ENCODE measurements at places on chromosomes 7 and 10. TPM values are rescaled to one million over a fixed set of nuclear protein-coding genes. Genes with fewer than 3 reads are reported as not detected.

- H3K36me3 ChIP-seq = no peaks in the 10 kb centered on the region
- H3K27me3 ChIP-seq = no peaks in the 10 kb centered on the region
- no peak for DNase-seq
- H3K4me1 ChIP-seq = no peaks in the 10 kb centered on the region
Observed at GRCh38 chr7:46165276-46165675, 244.2 kb upstream of the IGFBP3 start.

DNA sequence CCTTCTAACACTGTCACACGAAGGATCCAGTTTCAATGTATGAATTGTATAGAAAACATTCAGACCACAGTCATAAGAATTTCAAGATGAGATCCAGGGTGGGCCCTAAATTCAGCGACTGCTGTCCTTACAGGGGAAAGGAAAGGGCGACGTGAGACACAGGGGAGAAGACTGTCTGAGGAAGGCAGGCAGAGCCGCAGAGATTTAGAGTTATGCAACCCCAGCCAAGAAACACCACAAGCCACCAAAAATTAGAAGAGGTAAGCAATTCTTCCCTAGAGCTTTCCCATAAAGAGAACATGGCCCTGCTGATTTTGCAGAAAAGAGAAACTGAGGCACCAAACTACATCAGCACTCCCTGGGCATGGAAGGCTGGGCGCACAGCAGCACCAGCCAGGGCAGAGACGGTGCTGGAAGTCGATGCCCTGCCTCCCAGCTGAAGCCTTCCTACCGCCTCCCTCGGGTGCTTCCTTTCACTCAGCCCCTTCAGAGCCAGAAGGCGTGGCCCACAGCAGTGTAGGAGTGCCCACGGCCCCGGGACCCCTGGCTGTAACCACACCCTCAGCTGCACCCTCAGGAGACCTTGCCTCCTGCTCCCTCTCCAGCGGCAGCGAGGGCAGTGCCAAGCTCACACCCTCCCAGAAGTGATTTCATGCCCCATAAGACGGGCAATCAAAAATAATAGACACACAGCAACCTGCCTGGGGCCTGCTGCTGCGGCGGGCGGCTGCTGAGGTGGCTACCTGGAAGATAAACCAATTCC lies 81.0 kb upstream of the LRRC4 start:
- no peak for DNase-seq
- H3K36me3 ChIP-seq = no peaks in the 10 kb centered on the region
- no peaks in the 10 kb centered on the region for H3K27me3 ChIP-seq

GRCh38 chr7:96591900-96592676 lies 117.6 kb downstream of the SEM1 start:
- no peak for DNase-seq
- peaks cover 10% of the 10 kb centered on the region for H3K4me1 ChIP-seq
- H3K4me3 ChIP-seq = no peak overlapping the region
- H3K36me3 ChIP-seq = no peaks in the 10 kb centered on the region
- no peak overlapping the region for H3K27ac ChIP-seq

- no peaks in the 10 kb centered on the region for H3K27me3 ChIP-seq
- no peak for DNase-seq
- H3K27ac ChIP-seq = no peak overlapping the region
- H3K4me1 ChIP-seq = no peaks in the 10 kb centered on the region
- no peak overlapping the region for H3K4me3 ChIP-seq
Observed at GRCh38 chr7:74006451-74007241, 21.3 kb upstream of the ELN start.

The TMEM176A gene
- total RNA-seq = 56.3 TPM

The FAM24A gene
- total RNA-seq = not detected

The UCN3 gene
- total RNA-seq = not detected

All from right atrium auricular region (tissue), 2 donors.